DMS 273 treated with DMSO at 0.1 percent for 48 hours (cell line): ENCODE measurements at places on chromosomes 1 and 21.

DNA sequence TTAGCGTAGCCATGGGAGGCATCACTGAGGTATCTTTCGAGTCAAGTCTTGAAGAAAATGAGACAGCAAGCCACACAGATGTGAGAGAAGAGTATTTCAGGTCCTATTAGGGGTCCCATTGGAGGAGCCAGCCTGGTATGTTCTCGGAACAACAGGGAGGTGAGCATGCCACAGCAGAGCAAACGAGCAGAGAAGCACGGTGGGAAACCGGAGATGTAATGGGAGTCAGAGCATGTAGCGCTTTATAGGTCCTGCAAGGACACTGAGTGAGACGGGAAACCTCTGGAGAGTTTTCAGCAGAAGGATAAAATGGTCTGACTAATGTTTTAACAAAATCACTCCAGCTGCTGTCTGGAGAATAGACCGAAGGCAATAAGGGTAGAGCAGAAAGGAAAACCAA is 15.9 kb downstream of the H3-3A start:
- DNase-seq = no peak

DNA sequence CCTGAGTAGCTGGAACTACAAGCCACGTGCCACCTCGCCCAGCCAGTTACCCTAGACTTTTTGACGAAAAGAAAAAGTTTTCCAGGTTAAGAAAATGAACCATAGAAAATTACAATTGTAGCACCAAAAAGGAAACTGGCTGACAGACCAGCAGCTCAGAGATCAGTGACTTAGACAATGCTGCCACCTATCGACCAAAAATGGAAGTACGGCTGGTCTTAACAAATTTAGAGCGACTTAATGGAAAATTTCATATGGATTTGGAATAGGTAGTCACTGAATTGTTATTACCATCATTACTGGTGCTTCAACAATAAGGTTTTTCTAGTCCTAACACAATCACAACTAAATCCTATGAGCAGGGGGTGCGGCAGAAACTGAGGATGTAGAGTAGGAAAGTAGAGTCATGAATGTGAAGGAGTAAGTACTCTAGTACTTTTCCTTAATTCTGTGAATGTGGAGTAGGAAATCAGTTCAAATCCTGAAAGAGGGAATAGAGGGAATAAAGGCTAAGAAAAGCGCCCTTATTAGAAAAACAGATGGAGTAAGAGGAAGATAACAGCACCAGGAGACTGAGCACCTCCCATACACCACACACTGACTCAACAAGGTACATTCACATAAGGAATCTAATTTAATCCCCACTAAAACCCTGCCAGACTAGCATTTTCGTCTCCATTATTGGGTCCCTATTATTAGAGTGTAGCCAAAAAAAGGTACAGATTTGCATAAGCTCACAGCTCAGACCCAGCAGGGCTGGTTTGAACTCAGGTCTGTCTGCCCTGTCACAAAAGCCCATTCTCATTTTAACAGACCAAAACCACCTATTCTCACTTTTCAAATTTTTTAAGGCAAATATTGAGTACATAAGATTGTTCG is 37.9 kb upstream of the MGST3 start:
- no peak for DNase-seq

DNA sequence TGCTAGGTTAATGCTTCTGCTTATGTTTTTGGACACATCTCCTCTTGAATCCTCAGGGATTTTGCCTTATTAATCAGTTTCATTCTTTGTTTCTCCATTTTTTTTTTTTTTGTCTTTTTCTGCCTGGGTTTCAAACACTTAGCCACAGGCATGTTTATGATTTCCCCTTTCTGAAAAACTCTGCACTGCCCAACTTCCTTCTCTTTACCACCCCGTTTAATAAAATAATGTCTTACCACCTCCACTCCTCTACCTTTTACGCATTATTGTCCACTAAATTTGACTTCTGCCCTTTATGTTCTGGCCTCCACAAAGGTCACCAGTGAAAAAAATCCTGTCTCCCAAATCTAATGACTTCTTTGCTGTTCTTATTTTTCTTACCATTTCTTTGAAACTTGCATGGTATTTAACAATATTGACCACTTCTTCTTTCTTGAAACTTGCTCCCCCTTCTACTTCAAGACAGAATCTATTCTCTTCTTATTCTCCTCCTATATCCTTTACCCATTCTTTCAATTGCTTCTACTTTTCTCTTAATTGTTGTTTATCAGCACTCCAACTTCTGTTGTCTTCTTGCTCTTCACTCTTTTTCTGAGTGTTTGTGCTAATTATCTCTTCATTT is 150.3 kb downstream of the TNFSF18 start:
- no peak for DNase-seq

GRCh38 chr1:246454655-246455054 is 52.4 kb downstream of the SMYD3 start:
- no peak for DNase-seq

DNA sequence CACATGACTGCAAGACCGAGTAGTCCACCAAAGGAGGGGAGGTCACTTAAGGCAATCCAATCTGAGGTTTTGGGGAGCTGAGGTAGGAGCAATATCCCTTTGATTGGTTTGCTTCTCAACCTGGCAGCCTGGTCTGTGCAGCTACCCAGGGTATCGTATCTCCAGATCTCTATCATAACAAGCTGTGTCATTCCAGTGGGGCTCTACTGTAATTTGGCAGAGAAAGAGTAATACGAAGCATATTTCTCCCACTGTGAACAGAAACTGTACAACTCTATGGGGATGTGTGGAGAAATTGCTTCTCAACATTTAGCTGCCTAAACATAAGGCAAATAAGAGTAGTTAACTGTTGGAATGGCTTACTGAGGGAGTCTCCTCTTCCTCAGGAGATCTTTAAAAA is 20.6 kb downstream of the CD101 start:
- DNase-seq = no peak

DNA sequence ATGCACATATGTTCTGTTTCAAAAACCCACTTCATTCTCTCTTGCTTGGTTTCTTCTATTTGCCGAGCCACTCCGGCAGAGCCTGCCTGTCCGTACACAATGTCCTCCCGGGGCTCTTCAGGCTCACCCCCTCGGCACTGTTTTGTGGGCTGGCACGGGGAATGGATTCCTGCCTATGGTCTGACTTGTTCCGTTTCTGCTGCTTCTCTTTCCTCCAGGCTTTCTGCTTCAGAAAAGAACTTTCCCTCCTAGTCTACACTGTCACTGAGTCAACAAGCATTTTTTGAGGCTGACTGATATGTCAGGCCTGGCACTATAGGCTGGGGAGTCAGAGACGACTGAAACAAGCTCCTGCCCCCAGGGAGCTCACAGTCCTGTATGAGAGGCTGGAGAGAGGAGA is 28.4 kb upstream of the SARS1 start:
- DNase-seq = no peak

GRCh38 chr21:46050668-46051378 is 47.1 kb upstream of the COL6A2 start:
- no peak for DNase-seq

GRCh38 chr1:171869097-171869496 is 27.8 kb downstream of the DNM3 start:
- DNase-seq = no peak

GRCh38 chr1:107414550-107414949 is 273.7 kb downstream of the NTNG1 start:
- DNase-seq = no peak

GRCh38 chr1:41919764-41920397 is 1.2 kb upstream of the HIVEP3 start:
- no peak for DNase-seq

- no peak for DNase-seq
Observed at GRCh38 chr1:190286111-190286510, 191.6 kb downstream of the BRINP3 start.
